ENCODE measurements at places on chromosomes 2 and 18.

- DNase-seq = no peak
Measured at GRCh38 chr2:16003152-16003551, 62.8 kb downstream of the MYCN start.

- DNase-seq = no peak
Measured at GRCh38 chr18:31943878-31944816, 1.2 kb upstream of the TRAPPC8 start.

DNA sequence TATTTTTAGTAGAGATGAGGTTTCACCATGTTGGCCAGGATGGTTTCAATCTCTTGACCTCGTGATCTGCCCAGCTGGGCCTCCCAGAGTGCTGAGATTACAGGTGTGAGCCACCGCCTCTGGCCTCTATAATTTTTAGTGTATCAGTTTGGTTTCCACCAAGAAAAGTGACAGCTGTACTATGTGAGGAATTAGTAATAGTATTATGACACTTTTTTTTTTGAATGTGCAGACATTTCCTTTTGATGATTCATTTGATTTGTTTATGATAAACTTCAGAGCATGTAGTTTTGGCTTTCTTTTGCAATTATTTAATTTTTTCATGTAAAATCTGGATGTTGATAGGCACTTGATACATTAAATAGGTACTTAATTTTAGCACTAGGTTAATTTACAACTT is 61.5 kb downstream of the PTPN4 start:
- no peak for DNase-seq

DNA sequence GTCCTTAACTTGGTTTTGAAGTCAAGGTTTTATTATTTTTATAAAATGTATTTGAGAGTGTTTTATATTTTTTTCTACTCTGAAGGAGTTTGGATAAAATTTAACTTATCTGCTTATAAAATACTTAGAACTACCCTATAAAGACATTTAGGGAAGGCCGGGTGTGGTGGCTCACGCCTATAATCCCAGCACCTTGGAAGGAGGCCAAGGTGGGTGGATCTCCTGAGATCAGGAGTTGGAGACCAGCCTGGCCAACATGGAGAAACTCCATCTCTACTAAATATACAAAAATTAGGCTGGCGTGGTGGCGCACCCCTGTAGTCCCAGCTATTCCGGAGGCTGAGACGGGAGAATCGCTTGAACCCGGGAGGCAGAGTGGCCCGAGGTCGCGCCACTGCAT is 486.4 kb downstream of the DSC3 start:
- no peak for DNase-seq

DNA sequence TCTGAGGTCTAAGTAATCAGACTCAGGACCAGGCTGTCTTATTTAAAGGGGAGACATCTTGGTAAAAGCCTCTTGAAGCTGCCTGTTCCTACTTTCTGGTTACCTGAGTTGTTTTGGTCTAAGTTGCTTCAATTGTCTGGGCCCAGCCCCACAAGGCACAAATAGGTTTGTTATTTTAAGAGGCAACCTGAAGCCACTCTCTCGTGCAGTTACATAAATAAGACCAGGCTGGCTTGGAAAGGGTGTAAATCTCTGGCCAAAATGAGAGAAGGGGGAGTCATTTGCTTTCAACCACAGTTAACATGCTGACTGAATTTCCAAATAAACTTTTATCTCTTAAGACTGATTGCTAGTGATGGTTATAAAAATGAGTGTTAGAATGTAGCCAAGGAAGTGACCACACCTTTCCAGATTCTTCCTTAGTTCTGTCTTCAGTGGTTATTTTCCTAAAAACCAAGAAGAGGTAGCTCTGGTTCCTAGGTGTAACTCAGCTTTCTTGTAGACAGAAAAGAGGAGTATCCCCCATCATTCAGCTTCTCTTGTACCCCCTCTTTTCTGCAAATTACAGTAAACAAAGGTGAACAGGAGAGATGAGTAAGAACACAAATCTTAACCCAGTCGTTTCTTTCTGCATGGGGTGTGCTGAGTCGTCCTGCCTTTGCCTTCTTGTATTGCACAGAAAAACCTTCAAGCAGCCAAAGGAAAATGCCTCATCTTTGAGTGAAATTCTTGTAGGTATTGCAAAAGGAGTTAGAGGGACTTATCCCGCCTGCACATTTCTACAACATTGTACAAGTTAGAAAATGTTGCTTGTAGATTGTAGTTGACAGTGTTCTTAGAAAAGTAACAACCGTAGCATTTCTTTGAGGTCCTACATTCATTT is 161.5 kb upstream of the NT5C1B start:
- no peak for DNase-seq

DNA sequence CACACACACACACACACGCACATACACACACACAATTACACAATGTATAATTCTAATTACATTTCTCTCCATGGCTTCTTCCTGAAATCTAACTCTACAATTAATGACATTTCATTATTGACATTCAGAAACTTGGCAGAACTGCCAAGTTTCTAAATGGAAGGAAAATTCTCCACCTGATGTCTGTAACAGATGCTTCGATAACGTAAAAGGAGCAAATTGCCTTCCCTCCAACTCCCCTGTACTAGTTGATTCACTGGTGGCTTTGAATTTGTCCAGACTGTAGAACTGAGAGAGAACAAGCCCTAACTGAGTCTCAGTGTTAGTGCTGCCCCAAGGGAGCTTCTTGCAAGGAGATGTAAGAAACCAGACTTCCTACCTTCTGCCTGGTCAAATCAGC is 255.1 kb upstream of the TMEM200C start:
- no peak for DNase-seq

GRCh38 chr2:64720535-64721319 is 67.0 kb upstream of the SERTAD2 start:
- no peak for DNase-seq

GRCh38 chr2:25928668-25929067 is 50.4 kb upstream of the ASXL2 start:
- no peak for DNase-seq

- no peak for DNase-seq
Measured at GRCh38 chr18:10669441-10670100, 143.7 kb downstream of the NAPG start.

- peak; percentile 53 for DNase-seq
Measured at GRCh38 chr2:218876562-218877219, 4.0 kb upstream of the WNT10A start.

DNA sequence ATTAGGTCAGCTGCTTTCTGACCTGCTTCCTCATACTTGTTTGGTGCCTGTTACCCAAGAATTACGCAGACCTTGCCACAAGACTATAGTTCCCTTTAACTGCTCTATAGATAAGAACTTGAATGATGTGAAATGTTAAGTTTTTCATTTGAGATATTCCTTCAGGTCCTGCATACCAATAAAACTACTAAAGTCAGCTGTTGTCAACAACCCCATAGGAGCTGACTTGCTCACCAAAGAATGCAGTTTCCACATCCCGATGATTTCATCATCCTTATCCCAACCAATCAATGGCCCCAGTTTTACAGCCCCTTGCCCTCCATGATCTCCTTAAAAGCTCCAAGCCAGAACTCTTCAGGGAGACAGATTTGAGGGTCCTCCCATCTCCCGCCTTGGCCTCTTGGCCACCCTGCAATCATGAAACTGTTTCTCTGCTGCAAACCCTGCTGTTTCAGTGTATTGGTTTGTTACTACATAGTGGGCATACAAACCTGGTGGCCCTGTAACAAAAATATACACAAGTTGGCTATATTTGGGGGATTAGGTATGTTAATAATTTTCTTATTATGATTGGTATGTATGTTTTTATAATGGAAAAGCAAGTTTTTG is 396.3 kb upstream of the CHST9 start:
- DNase-seq = no peak

GRCh38 chr2:188050726-188051125 is 240.9 kb upstream of the GULP1 start:
- no peak for DNase-seq

DNA sequence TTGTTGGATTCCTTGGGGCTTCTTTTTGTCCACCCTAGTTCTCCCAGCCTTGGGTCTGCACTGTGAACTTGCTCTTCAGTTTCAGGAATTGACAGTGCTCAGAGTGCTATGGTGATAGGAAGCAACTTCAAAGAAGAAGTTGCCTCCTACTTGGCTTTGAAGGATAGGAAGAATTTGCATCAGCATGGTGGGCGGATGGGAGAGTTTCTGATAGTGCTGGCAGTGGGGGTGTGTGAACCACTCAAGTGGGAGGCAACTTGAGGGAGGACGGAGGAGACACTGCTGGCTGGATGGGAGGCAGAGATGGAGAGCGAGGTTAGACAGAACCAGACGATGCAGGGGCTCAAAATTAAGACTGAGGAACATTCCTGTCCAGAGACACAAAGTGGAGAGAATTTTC is 164.4 kb upstream of the SKOR2 start:
- DNase-seq = no peak

GRCh38 chr2:21279525-21279924 is 155.8 kb downstream of the TDRD15 start:
- DNase-seq = no peak

- no peak for DNase-seq
Measured at GRCh38 chr2:155456222-155456621, 757.7 kb downstream of the KCNJ3 start.

- DNase-seq = no peak
Measured at GRCh38 chr2:167136879-167137596, 248.8 kb downstream of the XIRP2 start.

DNA sequence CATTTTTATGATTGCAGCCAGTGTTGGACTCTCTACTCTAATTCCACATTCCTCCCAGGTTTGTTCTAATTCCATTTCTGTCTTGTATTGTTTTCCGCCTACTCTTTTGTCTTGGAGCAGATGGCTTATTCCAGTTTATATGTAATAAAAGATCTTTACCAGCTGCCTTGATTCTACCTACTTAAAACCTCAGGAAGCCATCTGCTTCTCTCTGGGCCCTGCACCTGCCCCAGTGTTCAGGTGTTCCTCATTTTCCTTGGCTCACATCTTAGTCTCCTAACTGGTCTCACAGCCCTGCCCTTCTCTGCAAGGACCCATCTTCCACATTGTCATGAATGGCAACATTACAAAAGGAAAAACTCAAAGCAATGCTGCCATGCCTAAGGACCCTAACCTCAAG is 21.0 kb upstream of the IL37 start:
- DNase-seq = no peak

DNA sequence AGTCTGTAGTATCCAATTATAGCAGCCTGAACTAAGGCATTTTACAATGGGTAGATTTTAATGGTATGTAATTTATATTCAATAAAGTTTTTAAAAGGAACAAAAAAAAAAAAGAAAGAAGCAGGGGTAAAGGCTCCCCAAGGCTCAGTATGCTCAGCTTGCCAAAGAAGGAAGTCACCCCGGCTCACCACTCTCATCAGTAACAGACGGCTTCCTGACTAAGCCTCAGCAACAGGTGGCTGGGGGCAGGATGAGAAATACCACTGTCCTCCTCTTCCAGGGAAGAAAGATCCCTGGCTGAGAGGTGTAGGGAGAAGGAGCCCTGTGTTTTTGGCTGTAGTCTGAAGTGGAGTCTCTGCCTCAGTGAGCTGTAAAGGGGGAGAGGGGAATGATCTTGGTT is 121.2 kb downstream of the ARHGEF4 start:
- no peak for DNase-seq

DNA sequence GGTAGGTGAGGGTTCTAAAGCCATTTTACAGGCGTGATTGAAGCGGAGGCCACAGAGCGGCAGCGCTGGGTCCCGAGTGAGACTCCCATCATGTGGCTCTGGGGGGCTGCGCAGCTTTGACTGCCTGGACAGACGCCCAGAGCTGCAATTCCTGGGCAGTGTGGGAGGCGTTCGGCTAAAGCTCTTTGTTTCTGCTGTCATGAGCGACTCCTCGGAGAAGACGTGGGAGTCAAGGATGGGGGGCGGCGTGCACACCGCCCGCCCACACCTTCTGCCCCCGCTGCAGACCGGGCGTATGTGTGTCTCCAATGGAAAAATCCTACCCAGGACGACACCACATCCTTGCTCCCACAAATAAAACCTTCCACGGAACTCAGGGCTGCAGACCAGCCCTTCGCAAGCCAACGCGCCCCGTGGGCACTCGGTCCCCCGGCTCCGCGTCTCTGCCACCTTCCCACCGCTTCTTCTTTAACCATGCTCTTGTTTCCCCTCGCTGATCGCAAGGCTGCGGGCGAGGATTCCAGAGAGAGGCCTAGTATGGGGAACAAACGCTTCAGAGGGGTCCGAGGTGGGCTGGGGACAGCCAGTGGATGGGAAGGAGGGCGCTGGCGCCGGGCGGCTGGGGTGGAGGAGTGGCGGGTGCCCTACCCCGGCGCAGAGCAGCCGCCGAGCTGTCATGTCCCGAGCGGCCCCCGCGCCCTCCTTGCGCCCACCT is 680 bp upstream of the LBH start:
- DNase-seq = no peak

- no peak for DNase-seq
Measured at GRCh38 chr2:66985906-66986305, 411.2 kb upstream of the ETAA1 start.
